CD4-positive, alpha-beta memory T cell (primary cell): ENCODE measurements at places on chromosomes 6 and 20.

DNA sequence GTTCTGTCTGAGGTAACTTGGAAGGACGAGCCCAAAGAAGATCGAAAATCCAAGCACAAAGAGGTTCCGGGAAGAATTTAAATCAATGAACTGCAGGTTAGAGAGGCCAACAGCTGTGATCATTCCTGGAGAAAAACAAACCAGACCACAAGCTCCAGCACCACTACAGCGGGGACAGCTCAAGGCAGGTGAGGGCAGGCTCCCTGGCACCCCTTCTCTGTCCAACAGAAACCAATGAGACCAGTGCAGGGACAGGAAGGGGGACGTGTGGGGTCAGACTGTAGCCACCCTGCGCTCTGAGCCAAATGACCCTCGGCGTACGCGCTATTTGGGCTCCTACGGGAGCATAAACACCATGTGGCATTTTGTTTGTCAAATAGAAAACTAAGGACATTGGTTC is 139.3 kb downstream of the SLC23A2 start:
- no peak overlapping the region for H3K4me3 ChIP-seq

DNA sequence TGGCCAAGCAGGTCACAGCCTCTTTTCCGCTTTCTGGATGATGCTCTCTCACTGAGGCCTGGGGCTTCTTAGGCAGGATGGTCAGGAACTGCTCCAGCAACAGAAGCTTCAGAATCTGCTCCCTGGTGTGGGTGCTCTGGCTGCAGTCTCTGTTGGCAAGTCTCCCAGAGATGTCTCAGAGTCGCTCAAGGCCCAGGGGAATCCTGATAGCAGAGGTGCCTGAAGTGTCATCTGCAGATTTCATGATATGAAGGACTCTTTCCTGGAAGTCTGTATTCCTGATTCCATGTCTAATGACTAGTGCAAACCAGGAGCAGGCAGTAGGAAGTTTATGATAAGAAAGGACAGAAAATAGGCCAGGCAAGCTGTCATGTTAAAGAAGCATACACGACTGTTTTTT is 20.3 kb downstream of the ZSCAN31 start:
- no peaks in the 10 kb centered on the region for H3K36me3 ChIP-seq
- no peak overlapping the region for H3K4me3 ChIP-seq
- H3K27me3 ChIP-seq, result peaks cover 3% of the 10 kb centered on the region
- no peak overlapping the region for H3K27ac ChIP-seq
- H3K4me1 ChIP-seq, result no peaks in the 10 kb centered on the region

DNA sequence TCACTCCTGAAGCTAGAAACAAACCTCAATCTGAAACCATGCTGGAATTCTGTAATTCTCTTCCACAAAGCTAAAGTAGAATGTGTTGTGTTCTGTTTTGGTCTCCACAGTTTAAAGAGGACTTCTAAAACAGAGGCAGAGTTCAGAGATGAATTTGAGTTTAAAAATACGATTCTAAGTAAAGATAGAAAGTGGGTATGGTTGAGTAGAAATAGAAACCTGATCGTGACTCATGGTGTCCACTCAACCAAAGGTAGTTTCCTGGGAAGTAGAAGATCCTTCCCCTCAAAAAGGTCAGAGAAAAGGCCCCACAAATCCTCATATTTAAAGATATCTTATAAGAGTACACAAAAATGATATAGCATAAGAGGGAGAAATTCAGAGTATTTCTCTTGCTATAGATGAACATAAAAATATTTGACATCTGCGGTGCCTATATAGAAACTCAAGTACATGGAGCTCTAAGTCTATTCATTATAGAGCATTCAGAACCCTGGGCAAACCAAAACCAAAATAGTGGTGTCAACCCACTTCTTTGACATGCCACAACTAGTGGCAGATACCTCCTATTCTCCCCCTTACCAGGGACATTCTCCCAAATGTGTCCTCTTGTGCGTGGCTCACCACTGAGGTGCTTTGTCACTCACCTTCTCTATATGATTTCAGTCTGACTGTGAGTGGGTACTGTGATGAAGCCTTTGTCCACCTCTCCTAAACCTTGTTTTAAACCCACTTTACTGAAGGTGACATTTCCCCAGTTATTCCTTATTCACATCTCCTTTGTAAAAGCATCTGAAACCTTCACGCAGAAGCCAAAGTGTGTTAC is 84.5 kb downstream of the PLCB1 start:
- H3K36me3 ChIP-seq, result no peaks in the 10 kb centered on the region
- no peaks in the 10 kb centered on the region for H3K27me3 ChIP-seq
- H3K4me1 ChIP-seq, result peaks cover 26% of the 10 kb centered on the region
- no peak overlapping the region for H3K27ac ChIP-seq
- H3K4me3 ChIP-seq, result no peak overlapping the region

DNA sequence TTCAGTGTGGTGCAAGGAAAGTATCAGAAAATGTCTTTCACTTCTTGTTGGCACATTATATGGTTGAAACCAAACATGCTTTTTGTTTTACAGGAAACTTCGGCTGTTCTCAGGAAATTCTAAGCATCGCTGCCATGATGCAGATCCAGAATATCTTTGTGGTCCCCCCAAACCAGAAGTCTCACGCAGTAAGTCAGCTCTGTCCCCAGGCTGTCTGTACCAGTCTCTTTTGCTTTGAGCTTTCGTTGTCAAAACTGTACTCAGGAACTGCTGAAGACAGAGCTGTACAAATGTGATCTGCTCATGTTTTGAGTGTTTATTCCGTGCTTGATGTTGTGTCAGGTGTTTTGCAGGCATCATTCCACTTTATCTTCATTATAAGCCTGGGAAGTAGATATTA is 59.6 kb downstream of the DHX35 start:
- DNase-seq, result no peak
- no peak overlapping the region for H3K27ac ChIP-seq
- H3K4me3 ChIP-seq, result no peak overlapping the region

- H3K27ac ChIP-seq, result no peak overlapping the region
- no peaks in the 10 kb centered on the region for H3K36me3 ChIP-seq
- H3K4me1 ChIP-seq, result peaks cover 3% of the 10 kb centered on the region
- no peaks in the 10 kb centered on the region for H3K27me3 ChIP-seq
- no peak overlapping the region for H3K4me3 ChIP-seq
These were observed 237.0 kb upstream of the SUPT3H start for GRCh38 chr6:45614488-45615285.

GRCh38 chr20:63628246-63628975 is 1.5 kb upstream of the GMEB2 start:
- H3K4me3 ChIP-seq, result peak overlapping the region; percentile 91
- H3K27ac ChIP-seq, result peak overlapping the region; percentile 86
- no peaks in the 10 kb centered on the region for H3K36me3 ChIP-seq
- H3K4me1 ChIP-seq, result peaks cover 53% of the 10 kb centered on the region
- no peaks in the 10 kb centered on the region for H3K27me3 ChIP-seq

- no peak for DNase-seq
- H3K27ac ChIP-seq, result no peak overlapping the region
- H3K27me3 ChIP-seq, result no peaks in the 10 kb centered on the region
- no peaks in the 10 kb centered on the region for H3K4me1 ChIP-seq
These were observed 123.5 kb downstream of the GRM4 start for GRCh38 chr6:34022250-34022872.

DNA sequence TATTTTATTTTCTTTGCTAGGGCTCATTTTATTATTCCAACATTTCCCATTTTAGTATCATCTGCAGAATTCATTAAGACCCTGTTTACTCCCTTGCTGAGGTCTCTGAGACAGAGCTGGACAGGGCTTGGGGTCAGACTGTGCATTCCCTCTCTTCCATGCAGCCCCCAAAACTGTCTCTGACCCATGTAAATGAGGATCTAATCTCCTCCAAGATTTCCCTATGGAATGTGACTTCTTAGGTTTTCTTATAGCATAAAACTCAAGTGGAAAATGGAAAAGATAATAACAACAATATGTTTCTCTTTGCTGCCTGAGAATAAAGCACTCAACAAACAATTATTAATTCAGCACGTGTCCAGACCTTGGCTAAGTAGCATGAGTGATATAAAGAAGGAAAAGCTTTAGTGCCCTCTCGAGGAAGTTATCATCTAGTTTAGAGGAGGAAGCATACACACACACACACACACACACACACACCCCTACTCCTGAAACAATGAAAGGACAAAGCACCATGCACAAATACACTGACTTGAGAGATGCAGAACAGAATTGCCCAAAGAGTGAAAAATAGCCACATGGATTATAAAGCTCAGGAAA is 815.5 kb downstream of the BCKDHB start:
- no peaks in the 10 kb centered on the region for H3K27me3 ChIP-seq
- no peak overlapping the region for H3K27ac ChIP-seq
- H3K4me1 ChIP-seq, result no peaks in the 10 kb centered on the region
- no peak for DNase-seq
- H3K36me3 ChIP-seq, result no peaks in the 10 kb centered on the region
- H3K4me3 ChIP-seq, result no peak overlapping the region

- H3K27ac ChIP-seq, result no peak overlapping the region
- no peaks in the 10 kb centered on the region for H3K27me3 ChIP-seq
- H3K4me1 ChIP-seq, result no peaks in the 10 kb centered on the region
- H3K36me3 ChIP-seq, result no peaks in the 10 kb centered on the region
These were observed 29.6 kb upstream of the VEGFA start for GRCh38 chr6:43740321-43740960.
